ENCODE measurements at places on chromosomes 6 and 20.

DNA sequence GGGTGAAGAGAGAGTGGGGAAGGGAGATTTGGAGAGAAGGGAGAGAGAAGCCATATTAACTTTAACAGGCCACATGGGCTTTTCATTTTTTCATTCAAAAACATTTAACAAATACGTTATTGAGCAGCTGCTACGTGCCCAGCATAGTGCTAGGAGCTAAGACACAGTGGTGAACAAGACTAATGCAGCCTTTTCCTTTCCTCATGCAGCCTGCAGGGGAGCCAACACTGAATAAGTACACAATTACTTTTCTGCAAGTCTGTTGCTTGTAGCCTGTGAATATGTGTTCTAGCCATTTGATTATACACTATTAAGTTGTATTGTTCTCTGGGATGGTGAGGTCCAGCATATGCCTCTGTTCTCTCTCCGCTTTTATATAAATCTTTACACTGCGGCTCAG lies 1.9 kb upstream of the BLOC1S5 start:
- no peak for DNase-seq

DNA sequence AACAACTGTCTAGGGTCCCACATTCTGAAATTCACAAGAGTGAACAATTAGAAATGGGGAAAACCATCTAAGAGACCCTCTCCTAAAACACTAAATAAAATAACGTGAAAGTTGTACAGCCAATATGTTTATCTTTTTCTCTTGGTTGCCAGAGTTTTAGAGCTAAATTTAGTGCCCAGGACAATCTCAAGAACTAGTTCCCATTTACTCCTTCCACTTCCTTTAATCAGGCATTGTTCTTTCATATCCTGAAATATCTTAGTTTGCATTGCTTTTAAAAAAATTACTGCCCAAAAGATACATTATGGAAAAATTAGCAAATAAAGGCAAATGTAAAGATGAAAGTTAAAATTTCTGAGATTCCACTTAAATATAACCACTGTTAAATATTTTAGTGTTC lies 33.1 kb upstream of the UBR2 start:
- DNase-seq = no peak

GRCh38 chr20:46936415-46937156 lies 41.9 kb downstream of the EYA2 start:
- no peak for DNase-seq

GRCh38 chr20:2122936-2123335 lies 21.3 kb downstream of the STK35 start:
- no peak for DNase-seq

- DNase-seq = no peak
These were observed 694.9 kb upstream of the ID4 start for GRCh38 chr6:19142275-19142674.

Measured in stimulated activated CD4-positive, alpha-beta T cell treated with anti-CD3 and anti-CD28 coated beads, Interleukin-1b, Interleukin-23, amount 100 ng/mL, for 1 hour (primary cell).